ENCODE measurements at places on chromosomes 3 and 15.

DNA sequence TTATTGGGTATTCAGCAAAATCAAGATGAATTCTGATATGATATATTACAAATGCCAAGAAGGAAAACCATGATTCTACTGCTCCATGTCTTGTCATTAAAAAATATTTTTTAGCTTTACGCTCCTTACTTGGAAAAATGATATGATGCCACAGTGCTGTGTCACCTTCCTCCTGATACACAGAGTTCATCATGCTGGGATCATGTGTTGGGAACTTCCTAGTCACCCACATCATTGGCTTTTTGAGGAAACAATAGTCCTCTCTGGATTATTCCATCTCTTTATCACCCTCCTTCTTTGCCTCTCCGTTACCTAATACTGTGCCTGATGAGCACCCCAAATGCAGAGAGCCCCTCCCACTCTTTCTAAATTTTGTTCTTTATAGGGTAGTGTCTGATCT is 94.3 kb upstream of the PFN2 start:
- DNase-seq = no peak

DNA sequence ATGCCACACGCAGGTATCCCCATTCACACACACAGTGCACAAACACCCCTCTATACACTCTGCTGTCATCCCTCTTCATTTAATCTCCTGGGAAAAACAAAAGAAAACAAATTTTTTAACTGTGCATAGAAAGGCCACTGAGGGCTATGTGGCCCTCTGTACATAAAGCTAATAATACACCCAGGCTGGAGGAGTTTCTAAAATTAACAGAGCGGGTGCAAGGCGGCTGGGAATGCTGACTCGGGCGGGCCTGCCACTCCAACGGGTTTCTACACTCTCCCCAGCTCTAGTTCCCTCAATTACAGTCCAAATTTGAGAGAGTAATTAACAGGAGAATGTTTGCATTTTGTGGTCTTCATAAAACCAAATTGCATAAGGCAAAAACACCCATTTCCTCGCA is 23.1 kb downstream of the HCN4 start:
- no peak for DNase-seq

DNA sequence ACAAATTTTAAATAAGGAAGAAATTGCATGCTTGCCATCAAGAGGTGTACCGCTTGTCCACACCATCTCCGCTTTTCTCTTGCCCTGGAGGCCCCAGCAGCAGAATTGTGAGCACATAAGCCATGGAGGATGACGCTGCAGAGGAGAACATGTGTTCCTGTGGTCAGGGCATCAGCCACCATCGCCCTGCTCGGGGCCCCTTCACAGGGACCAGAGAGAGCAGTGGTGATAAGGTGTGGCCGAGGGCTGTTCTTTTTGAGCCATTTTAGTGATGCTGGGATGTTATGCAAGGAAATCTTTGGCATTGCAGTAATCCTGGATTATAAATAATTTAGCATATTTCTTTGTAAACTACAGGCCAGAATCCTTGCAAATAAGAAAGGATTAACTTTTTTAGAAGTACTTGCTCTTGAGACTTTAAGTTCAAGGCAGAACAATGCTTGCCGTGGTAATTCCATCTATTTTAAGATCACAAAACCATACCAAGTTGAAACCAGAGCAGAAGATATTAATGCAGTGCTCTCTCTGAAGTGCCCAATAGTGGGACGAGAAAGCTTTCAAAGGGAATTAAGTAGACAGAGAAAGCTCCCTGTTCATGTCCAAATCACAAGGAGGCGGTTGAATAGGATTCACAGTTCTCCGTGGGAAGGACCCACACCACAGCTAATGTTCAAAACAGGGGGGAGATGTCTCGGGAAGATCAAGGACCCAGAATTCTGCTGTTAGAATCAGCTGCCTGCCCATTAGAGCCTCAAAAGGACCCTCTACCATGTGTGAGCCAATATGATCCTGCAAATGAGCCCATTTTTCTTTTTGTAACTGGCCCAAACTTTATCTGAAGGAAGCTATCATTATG is 338.5 kb downstream of the RORA start:
- DNase-seq = no peak

DNA sequence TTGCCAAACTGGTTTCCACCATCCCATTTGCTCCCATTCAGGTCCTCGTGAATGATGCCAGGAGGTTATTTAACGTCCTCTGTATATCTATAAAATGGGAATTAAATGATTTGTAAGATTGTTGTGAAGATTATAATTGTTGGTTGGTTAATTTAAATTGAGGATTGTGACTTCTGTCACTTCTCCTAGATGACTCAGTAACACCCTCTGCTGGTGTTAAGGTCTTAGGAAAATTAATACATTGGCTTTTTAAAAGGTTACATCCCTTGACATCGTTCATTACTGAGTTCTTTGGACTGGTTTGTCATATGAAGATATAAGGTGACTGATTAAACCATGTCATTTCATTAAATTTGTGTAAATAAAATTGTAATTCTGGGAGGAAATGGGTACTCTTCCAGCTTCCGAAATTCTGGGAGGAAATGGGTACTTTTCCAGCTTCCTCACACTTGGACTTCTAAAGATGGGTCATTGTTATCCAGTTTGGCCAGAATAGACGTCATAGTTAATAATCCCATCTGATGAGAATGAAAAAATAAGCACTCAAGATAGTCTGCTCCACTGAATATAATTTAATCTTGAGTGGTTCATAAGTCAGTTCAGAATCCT is 33.3 kb upstream of the PAQR5 start:
- DNase-seq = no peak

DNA sequence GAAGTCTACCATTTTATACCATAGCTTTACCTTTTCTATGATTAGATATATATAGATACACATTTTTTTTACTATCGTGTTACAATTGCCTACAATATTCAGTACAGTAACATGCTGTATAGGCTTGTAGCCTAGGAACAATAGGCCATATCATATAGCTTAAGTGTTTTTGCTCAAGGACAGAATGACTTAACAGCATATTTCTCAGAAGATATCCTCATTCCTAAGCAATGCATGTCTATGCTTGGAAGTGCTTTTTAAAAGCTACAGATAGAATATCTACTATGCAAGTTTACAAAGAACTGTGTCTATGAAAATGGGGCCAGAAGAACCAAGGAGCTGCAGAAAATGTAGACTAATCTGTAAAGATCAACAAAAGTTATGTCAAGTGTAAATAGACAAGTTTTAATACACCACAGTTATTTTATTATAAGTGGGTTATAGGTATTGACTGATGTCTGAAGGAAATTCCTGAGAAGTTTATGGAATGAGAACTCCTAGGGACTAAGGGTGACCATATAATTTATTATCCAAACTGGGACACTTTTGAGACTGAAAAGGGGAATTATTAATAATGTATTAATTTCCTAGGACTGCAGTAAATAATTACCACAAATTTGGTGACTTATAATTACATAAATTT is 138.7 kb upstream of the TGFBR2 start:
- DNase-seq = no peak

DNA sequence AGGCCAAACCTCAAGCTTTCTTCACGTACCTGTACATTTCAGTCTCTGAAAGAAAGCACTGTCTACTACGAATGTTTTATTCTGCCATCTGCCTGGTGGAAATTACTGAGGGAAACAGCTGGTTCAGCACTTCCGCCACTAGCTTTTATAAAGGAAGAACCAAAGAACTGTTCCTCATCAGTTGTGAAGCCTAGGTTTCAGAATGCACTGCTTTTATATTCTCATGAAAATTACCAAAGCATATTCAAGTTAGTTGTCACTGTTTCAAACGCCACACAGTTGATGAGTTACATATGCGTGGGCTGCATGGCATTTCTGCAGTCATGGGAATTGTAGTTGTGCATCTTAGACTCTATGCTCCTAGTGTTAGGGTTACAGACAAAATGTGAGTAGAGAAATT is 21.5 kb upstream of the ZBTB38 start:
- no peak for DNase-seq

- DNase-seq = no peak
Observed at GRCh38 chr3:22933051-22933840, 269.9 kb upstream of the UBE2E2 start.

GRCh38 chr3:183698756-183699155 is 1.2 kb downstream of the YEATS2 start:
- DNase-seq = no peak

DNA sequence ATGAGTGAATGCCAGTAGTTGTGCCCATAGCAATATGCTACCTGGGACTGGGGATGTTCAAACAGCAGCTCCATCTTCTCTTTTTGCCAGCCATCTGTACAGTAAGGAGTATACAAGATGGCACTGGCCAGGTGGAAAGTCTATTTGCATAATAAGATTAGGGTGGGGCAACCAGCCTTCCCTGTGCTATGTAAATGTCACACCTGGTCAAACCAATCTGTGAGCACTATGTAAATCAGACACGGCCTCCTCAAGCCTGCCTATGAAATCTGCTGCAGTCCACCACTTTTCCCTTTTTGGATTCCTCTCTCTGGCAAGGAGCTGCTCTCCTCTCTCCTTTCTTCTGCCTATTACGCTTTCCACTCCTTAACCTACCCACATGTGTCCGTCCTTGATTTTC is 53.0 kb downstream of the C3orf80 start:
- DNase-seq = no peak

DNA sequence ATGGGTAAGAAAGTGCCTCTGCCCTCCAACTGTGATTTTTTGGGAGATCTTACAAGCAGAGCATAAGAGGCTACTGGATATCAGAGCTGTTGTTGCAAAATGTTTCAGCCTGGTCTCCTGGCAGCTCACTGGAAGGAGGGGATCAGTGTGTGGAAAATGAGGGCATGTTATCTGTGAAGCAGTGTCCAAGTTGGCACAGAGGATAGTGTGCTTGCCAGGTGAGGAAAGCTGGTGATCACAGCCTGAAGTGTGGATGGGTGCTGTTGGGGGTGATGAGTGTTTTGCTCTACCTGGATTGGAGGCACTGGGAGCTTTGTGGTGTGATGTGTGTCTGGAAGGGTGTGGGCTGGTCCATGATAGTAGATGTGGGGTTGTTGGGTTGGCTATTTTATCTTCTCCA is 69.3 kb downstream of the MCTP2 start:
- no peak for DNase-seq

DNA sequence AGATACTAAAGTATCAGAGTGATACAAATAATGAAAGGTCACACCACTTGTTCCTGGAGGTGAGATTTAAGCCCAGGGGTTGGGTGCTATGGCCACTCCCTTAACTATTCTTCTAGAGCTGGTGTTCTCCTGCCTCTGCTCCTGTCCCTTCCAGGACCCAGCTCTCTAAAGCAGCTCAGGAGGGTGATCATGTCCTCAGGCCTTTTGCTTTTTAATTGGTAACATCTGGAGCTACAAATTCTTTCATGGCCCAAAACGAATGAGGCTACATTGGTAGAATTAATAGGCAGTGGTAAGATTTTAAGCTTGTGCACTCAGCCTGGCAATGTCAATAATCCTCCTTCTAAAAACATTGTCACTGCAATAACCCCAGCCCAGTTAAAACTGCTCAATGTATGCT is 38.2 kb upstream of the CNOT10 start:
- no peak for DNase-seq

- DNase-seq = no peak
Observed at GRCh38 chr3:192917028-192917403, 640 bp downstream of the MB21D2 start.

GRCh38 chr15:65095747-65096104 is 19.2 kb downstream of the KBTBD13 start:
- DNase-seq = no peak
